ENCODE measurements at places on chromosomes 1 and 21.
A peak's percentile ranks its signal among the peaks of the same experiment; 100 is the strongest.

DNA sequence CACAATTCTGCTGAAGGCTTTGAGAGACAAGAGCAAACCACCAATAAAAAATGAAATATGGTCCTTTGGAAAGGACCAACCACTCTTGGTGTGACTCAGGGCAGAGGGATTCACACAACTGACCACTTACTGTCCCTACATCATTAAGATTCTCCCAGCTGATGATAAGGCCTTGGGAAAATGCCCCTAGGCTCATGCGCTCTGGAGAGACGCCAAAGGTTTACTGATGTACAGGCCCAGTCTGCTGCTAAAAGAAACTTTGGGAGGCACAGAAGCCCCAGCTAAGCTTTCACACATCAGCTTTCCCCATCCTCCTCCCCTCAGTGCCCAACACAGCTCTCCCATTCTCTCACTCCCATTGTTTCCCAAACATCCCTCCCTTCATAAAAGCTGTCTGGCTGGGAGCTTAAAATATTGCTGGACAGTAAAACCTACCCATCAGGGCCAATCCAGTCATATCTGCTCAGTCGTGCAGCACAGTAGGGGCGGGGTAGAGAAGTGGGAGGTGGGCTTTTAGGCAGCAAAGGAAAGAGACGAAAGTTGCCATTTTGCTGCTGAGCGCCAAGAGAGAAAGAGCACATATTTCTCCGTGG is at the start of gene GJA8:
TSS of gene GJA8 (plus strand) at position 543 of the 593 bp plus-strand sequence. CDS start 5,161 bp downstream, outside the sequence.
- DNase-seq: no peak

DNA sequence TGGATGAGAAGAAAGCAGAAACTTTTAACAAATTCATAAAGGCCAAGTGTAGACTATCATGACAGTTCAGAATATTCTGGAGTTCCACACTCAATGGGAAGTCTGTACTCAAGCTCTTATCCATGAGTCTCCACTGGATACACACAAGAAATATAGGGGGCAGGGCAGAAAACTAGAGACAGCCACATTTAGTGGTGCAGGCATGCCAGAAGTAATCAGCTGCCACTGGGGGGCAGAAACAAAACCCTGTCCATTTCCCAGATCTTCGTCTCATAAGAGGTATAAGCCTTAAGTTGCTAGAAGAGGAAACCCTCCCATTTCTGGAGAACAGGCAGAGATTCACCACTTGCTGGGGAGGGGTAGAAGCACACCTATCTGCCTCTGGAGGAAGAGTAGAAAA is 166.8 kb upstream of the GALNT2 start:
- DNase-seq: no peak

GRCh38 chr21:45295576-45296365 is 8.1 kb upstream of the POFUT2 start:
- peak; percentile 87 for DNase-seq

- no peak for DNase-seq
Measured at GRCh38 chr21:14890141-14890540, 174.7 kb downstream of the NRIP1 start.

DNA sequence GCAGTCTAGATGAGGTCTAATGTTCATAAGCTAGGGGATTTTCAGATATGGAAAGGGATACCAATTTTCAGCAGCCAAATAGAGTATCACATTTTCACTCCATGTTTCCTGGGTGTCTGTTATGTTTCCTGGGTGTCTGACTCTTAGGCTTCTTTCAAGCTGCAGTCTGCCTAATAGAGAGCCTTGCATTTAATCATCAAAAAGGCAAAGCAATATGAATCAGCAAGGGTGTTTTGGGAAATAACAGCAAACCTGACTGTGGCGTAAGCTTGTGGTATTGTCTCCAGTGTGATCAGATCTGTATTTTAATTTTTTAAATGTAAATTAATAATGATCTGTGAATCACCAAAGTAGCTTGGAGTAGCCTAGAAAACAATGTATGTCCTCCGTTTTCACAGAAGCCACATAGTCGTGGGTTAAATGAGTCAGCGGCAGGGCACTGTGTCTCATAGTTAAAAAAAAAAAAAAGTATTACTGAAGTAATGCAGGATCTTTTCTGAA is 10.4 kb downstream of the LGALS8 start:
- peak; percentile 60 for DNase-seq

DNA sequence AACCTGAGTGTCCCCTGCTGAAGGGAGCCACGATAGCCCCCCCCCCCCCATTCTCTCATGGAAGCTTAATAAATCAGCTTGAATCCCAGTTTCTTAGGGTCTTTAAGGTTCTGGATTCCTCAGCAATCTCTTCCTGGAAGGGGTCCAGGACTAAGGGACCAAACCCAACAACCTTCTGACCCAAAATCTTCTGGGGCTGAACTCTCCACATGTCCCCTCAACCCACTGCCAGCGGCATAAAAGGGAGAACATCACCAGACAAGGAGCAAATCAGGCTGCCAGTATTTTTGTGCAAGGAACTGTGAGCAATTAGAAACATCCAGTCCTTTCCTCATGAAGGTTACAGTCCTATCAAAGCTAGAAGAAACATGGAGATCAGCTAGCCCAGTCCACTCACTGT is 12.7 kb upstream of the LORICRIN start:
- DNase-seq: no peak

- DNase-seq: peak; percentile 86
Measured at GRCh38 chr1:156096640-156097391, 14.6 kb upstream of the MEX3A start.

All from AG08395 (cell line).